ENCODE measurements at places on chromosomes 13 and 19.

- DNase-seq: no peak
Measured at GRCh38 chr19:17860331-17860992, 752 bp downstream of the RPL18A start.

DNA sequence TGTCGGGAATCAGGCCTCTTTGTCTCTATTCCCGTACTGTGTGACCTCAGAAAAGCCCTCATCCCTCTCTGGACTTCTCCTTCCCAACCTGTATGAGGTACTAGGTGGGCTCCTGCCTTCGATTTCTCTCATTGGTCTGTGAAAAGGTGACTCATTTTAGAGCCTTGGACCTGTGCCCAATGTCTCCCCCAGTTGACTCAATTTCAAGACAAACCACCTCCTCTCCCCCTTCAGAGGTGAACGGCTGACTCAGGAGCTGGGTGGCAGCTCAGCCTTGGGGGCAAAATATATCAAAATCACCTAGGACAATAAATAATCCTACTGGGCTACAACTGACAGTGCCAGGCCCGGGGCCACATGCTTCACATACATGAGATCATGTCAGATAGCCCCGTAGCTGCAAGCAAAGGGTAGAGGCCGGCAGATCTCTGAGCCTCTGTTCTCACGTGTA, 630 bp downstream of the COQ8B start:
- no peak for DNase-seq

GRCh38 chr13:77697217-77698103, at the start of gene SLAIN1:
TSS of gene SLAIN1 (plus strand) at chr13:77697687. CDS start at chr13:77697914, 227 bp downstream.
- DNase-seq: peak; percentile 94

DNA sequence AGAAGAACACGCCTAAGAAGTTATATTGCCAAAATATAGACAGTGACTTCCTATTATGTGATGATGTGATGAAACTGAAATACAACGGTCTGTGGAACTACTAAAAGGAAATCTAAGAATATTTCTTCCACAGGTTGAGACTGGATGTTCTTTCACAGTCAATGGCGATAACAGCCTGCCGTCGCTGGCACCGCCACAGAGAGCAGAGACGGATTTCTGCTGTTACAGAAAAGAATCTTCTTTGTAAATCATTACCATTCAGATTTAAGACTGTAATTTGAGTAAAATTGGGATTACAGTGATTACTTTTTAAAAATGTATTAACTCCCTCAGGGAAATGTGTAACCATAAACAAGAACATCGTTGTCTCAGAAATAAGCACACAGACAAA, 100.8 kb downstream of the TUBGCP3 start:
- DNase-seq: no peak

- DNase-seq: peak; percentile 33
Measured at GRCh38 chr19:35901854-35902661, at the start of gene HCST. TSS of gene HCST (plus strand) at chr19:35902529. CDS start at chr19:35902594, 65 bp downstream.

DNA sequence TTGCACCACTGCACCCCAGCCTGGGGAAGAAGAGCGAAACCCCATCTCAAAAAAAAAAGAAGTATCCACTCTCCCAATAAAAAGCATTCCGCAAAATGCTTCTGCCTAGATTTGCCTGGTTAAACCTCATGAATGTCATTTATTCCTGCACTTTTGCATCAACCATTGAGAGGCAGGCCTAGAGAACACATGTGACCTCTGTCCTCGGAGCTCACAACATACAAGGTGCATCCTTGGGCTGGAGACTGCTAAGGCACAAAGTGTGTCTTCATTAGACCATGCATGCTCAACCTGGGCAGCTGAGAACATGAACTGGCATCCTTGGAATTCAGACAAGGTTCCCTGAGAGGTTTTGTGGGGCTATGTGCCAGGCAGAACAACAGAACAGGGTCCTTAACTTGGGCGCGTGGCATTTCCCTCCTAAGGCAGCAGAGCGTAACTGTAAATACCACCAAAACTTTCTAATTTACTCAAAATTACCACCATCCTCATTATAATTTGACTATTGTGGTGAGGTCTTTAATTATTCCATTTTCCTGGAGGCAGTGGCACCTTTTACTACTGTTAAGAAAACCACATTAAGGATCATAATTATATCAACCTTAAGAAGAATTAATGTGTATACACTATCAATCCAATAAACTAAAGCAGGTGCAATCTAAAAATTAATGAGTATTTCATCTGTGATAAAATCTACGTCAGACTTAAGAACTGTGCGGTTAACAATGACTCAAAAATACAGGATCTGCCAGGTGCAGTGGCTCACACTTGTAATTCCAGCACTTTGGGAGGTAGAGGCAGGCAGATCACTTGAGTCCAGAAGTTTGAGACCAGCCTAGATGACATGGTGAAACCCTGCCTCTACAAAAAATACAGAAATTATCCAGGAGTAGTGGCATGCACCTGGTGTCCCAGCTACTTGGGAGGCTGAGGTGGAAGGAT, 13.8 kb downstream of the RCBTB1 start:
- DNase-seq: no peak

DNA sequence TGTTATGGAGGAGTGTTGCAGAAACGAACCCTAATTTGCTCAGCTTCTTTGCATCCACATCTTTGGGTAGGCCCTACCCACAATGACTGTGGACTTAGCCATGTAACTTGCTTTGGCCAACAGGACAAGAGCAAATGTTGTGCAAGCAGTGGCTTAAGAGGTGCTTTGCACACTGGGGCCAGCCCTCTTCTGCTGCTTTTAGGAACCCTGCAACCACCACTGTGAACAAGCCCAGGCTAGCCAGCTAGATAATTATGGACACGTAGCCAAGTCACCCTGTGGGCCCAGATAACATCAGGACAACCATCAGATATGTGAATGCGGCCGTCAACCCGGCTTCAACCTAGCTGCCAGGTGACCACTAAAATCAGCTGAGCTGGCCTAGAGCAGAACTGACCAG, 17.1 kb downstream of the C19orf47 start:
- DNase-seq: no peak

GRCh38 chr13:73521985-73522524, 463.2 kb downstream of the KLF5 start:
- DNase-seq: no peak

DNA sequence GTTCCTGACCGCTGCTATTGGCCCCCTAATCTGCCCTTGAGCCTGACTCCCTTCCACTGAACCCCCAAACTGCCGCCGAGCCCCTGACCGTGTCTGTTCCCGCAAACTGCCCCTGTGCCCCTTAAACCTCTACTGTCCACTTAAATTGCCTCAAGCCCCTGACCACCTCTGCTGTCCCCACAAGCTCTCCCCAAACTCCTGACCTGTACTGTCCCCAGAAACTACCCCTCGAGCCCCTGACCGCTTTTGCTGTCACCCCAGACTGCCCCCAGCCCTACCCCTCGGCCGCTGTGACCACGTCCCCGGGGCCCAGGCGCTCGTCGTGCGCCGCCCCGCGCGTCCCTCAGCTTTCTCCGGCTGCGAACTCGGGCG, 382 bp downstream of the ZNF77 start:
- no peak for DNase-seq

- no peak for DNase-seq
Measured at GRCh38 chr13:101082441-101082840, 333.9 kb downstream of the NALCN start.

GRCh38 chr19:31491242-31491641, 142.0 kb upstream of the TSHZ3 start:
- DNase-seq: no peak

GRCh38 chr13:72180253-72180952, 313.4 kb upstream of the DACH1 start:
- no peak for DNase-seq

GRCh38 chr13:76828316-76828741, 57.9 kb downstream of the KCTD12 start:
- no peak for DNase-seq

DNA sequence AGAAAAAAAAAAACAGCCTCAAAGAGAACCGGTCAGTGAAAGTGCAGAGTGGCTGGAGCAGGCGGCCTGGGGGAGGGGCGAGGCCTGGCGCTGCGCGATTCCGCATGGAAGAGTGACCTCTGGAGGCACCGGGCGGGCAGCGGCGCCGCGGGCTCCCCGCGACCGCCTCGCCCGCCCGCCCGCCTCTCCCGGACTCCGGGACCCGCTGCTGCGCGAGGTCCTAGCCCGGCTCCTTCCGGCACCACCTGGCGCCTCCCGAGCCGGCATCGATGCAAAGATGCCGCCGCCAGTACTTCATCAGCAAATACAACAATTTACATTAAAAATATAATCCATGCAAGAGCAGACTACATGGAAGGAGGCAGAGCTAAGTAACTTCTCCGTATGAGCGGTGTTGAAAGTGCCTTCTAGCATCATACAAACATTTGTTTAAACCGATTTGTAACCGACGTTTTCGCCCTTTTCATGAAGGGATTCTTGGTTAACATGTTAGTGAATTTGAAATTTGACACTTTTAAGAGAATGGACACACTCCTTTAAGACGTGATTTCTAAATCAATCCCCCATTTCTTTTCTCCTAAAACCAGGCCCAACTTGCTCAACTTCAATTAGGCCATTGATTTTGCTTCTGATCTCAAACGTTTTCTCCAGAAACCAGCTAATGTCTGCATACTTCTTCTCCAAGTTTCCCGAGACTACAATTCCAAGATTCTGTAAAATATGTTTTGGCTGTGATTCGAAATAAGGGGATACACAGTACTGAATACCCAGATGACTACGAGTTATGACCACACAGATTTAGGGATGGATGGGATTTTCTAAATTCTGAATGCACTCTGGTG, 2.1 kb downstream of the EFNB2 start:
- peak; percentile 93 for DNase-seq

DNA sequence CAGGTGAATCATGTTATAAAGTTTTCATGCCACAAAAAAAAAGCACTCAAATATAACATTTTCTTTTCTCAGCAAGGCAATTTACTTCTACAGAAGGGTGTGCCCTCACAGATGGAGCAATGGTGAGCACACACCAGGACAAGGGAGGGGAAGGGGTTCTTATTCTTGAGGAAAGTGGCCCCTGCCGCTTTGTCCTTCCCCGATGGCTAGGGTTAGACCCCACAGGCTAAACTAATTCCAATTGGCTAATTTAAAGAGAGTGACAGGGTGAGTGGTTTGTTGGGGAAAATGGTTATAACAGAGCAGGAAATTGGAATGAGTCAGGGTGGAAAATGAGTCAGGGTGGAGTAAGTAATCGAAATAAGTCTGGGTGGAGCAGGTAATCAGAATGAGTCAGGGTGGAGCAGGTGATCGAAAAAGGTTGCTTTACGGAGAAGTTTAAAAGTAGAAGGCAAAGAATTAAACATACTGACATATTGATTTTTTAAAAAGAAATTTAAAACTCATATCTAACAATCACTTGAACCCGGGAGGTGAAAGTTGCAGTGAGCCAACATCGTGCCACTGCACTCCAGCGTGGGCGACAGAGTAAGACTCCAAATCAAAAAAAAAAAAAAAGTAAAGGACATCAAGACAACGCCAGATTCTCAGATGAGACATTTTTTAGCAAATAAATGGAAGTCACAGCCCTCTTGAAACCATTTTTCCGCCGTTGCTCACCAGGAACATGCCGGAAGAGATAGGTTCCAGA, 813 bp downstream of the ZNF562 start:
- no peak for DNase-seq

- peak; percentile 97 for DNase-seq
Measured at GRCh38 chr19:2096034-2096479, at the start of gene MOB3A. TSS of gene MOB3A (minus strand) at chr19:2096326. CDS start at chr19:2078560, 17,766 bp downstream.

DNA sequence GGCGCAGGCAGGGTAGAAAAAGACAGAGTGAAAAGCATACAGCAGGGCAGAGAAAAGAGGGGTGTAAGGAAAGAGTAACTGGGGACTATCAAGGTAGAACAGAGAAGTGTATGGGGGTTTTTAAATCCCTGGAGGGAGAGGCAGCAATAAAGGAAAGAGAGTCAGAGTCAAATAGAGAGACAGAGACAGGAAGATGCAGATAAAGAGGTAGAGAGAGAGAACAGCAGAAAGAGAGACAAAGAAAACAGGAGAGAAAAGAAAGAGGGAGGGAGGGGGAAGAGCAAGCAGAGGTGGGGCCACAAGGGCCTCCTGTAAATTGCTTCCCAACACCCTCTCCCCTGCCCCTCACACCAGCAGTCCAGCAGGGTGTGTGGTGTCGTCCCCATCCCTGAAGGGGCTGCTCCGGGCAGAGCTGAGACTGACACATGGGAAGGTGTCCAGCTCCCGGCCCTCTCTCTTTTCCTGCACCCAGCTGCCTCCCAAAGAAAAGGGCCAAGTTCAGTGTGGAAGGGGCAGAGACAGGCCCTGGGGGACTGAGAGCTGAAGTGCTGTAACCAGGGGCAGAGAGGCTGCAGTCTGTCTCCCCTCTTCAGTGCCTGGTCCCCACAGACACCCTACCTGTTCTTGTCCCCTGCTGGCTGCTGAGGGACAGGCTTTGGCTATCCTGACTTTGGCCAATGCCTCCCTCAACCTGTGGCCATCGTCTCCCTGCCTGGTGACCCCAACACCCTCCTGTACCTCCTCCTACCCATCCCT, 17.4 kb upstream of the POU2F2 start:
- DNase-seq: no peak

DNA sequence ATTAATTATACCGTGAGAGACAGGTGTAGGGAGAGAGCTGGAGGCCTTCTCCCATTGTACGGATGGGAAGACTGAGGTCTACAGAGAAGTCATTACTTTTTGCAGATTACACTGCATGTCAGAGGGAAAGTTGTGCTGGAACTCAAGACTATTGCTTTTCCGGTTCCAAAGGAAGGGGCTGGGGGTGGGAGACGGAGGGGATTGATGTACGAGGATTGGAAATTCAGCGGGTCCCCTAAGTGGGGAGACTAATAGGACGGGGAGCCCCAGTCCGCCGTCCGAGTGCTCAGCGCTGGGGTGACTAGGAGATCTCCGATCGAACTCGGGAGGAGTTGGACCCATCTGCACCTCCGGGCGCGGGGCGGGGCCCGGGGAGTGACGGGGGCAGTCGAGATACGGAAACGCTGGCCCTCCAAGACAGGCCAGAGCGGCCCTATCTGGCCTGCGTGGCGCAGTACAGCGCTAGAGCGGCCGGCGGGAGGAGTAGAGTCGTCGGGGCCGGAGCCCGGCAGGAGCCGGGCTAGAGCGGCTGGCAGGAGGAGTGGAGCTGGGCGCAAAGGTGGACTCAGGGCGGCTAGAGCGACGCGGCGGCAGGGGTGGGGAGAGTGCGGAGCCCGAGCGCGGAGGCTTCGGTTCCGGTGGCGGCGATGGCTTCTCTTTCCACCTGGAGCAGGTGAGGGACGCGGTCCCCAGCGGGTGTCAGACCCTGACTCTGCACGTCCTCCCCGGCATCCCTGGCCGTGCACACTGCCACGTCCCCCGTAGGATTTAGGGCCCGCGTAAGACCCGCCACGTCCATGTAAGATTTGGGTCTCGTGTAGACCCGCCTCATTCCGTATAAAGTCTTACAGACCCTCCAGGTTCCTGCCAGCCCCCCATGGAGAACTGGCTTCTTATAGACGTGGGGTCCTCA, 1.1 kb downstream of the ARHGEF1 start:
- DNase-seq: peak; percentile 98

DNA sequence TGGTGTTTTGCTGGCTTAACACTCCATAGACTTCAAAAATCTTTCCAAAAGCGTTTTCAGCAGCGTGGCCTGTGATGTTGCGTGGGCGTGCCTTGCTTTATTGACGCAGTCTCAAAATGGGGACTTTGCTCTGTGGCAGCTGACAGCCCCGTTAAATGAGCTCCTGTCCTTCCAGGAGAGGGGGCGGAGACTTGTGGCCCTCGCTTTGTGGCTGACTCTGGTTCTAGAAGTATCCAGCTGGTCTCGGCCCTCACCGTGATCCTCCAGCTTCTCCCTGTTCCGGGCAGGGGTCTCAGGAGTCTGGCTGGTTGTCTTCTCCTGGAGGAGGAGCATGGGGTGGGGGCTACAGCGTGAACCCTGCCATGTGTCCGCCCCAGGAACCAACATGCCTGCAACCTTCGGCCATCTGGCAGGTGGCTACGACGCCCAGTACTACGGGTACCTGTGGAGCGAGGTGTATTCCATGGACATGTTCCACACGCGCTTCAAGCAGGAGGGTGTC, 8.4 kb upstream of the ZNF554 start:
- DNase-seq: peak; percentile 31

- DNase-seq: no peak
Measured at GRCh38 chr13:33723365-33723764, 94.6 kb upstream of the RFC3 start.

All from right cardiac atrium (tissue), 5 donors.